ENCODE measurements at places on chromosomes 4 and X. TPM values are rescaled to one million over a fixed set of nuclear protein-coding genes. Genes with fewer than 3 reads are reported as not detected.

Gene DRD5
- not detected for polyA plus RNA-seq

Gene GLUD2
- polyA plus RNA-seq: 0.44 TPM

Gene LRP2BP
- 0.09 TPM for polyA plus RNA-seq

Gene PCSK1N
- polyA plus RNA-seq: not detected

Gene AADAT
- polyA plus RNA-seq: not detected

Gene PABPC4L
- not detected for polyA plus RNA-seq

Gene NHS
- 0.86 TPM for polyA plus RNA-seq

Gene GPC4
- polyA plus RNA-seq: 0.03 TPM

GRCh38 chr4:156792462-156793085, 179.0 kb downstream of the PDGFC start:
- no peak for DNase-seq

DNA sequence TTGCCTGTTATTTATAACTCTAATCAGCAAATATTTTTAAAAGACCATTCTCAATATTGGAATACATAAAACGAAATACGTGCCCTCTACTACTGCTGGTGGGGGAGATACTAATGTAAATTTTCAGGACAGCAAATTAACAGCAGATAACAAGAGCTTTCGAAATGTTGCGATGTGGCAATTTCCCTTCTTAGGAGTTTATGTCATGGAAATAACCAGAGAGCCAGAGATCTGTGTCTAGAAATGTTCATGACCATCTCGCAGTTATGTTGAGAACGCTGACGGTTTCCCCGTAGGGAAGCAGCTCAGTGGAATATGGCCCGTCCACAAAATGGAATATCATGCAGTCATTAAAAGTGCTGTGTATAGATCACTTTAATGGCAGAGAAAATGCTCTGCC, 238.4 kb upstream of the PSAPL1 start:
- peak; percentile 51 for DNase-seq

- DNase-seq: no peak
Observed at GRCh38 chr4:183190900-183191527, 92.0 kb downstream of the WWC2 start.

- DNase-seq: no peak
Observed at GRCh38 chrX:9890681-9891091, 76.5 kb upstream of the CLDN34 start.

DNA sequence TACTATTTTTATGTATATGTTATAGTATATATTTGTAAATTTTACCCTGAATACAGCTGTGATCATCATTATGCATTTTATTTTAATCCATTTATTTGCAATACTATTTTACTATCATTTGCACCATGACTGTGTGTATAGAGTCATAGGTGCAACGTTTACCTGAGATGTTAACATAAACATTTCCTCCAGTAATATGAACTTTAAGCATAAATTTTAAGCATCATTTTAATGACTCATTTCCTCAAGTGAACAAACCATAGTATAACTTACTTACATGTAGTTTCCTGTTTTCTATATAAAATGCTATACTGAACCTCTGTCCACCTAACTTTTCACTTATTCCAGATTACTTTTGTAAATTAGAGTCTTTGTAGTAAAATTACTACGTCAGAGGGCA, 92.8 kb downstream of the NFKB1 start:
- no peak for DNase-seq

DNA sequence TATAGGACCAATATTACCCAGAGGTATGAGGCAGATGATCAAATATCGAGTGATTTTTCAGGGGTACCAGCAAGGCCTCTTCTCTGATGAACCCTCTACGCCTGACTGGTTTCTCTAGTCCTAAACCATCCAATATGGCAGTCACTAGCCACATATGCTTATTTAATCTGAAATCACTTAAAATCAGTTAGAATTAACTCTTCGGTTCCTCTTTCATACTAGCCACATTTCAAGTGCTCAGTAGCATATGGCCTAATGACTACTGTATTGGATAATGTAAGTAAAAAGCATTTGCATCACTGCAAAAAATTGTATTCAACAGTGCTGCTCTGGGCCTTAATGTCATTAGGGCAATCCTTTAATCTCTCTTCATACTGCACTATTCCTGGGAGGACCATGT, 4.4 kb upstream of the APBB2 start:
- no peak for DNase-seq

- DNase-seq: peak; percentile 2
Observed at GRCh38 chrX:11386001-11386523, 92.8 kb downstream of the AMELX start.

- no peak for DNase-seq
Observed at GRCh38 chr4:156419080-156419685, 465.5 kb upstream of the CTSO start.

- no peak for DNase-seq
Observed at GRCh38 chrX:103610282-103610681, 2.5 kb downstream of the TCEAL3 start.

DNA sequence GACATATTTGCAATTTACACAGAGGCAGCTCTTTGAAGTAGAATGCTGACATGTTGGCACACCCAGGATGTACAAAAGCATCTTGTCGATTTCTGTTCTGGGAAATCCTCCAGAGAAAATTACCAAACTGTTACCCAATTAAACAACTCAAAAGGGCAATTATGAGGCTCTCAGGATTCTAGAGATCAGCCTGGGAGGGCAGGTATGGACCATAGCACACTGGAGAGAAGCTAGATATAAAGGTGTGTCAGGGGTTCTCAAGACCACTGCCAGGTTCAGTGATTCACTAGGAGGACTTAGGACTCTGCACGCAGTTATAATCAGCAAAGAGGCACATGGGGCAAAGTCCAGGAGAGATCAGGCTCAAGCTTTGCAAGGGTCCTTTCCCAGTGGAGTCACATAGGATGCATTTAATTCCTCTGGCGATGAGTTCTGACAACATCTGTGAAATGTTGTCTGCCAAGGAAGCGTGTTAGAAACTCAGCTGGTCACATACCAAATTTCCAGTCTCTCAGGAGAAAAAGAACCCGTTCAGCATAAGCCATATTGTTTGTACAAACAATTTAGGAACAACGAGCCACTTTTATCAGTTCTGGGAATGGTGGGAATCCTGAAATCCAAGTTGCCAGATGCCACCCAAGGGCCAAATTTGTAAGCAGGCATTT, 100.8 kb downstream of the SYTL5 start:
- no peak for DNase-seq

GRCh38 chr4:152255437-152255836, 280.5 kb downstream of the FBXW7 start:
- DNase-seq: no peak
